ENCODE measurements at places on chromosomes 16 and 17.

DNA sequence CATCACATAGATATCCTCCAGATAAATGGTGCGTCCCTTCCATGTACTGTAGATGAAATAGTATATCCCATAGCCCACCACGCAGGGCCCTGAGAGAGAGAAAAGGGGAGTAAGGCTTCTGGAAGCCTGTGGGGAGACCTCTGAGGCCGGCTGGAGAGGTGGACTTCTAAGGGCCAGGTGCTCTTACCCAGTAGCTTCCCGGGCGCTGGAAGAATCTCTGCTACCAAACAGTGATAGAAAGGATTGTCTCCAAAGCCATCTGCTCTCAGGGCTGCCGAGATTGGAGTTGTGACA, 718 bp downstream of the SAT2 start:
- DNase-seq: no peak

DNA sequence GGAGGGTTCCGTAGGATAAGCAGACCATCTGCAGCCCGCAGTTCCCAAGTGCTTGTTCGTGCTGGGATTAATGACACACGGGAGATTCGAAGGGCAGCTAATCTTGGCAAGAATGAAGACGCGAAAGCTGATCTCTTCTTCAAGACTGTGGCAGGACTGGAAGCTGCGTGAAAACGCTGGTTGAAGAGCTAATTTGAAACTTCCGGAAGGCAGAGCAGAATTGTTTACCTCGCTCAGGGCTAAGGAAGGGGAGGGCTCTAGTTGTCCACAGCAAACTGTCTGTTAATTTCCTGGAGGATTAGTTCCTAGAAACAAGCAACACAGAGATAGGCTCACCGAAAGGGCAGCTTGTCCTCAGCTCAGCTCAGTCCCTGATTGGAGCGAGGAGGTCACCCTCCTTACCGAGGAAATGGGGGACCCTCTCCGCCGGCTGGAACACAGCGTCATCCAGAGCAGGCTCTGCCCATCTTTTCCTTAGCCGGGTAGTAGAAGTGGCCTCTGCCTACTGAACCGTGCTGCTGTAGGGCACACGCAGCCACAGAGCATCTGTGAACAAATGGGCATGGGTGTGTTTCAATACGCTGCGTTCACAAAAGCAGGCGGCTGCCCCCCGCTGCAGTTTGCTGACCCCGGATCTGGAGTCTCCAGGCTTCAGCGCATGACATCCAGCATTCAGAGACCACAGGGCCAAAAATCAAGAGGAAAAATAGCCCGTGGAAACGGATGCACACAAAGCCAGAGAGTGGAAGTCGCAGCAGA, 16.7 kb upstream of the BAIAP2 start:
- DNase-seq: no peak

DNA sequence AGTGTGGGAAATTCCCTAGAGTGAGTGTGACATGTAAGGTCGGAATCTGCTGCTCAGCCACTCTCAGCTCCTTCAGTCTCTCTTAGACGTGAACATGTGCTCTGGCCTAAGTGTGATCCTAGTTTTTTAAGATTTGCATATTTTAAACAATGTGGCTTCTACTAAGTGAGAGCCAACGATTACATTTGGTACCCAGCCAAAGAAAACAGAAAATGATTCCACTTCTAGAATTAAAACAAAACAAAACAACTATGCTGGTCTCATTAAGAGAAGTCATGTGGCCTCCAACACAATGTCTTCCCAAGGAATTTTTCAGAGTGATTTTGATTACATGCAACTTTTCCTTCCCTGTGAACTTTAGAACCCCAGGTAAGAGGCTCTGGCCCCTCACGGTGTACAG, 10.1 kb downstream of the TMEM238L start:
- DNase-seq: no peak

- no peak for DNase-seq
Measured at GRCh38 chr16:3017344-3017743, 639 bp downstream of the CLDN6 start.

GRCh38 chr16:77548151-77548550, 113.3 kb upstream of the ADAMTS18 start:
- DNase-seq: no peak

GRCh38 chr17:54348234-54348633, 525.5 kb downstream of the KIF2B start:
- no peak for DNase-seq
